ENCODE measurements at places on chromosomes 3 and 15. TPM values are rescaled to one million over a fixed set of nuclear protein-coding genes. Genes with fewer than 3 reads are reported as not detected.
A peak's percentile ranks its signal among the peaks of the same experiment; 100 is the strongest.

GRCh38 chr3:37916685-37917084, 55.0 kb downstream of the CTDSPL start:
- no peak for DNase-seq

DNA sequence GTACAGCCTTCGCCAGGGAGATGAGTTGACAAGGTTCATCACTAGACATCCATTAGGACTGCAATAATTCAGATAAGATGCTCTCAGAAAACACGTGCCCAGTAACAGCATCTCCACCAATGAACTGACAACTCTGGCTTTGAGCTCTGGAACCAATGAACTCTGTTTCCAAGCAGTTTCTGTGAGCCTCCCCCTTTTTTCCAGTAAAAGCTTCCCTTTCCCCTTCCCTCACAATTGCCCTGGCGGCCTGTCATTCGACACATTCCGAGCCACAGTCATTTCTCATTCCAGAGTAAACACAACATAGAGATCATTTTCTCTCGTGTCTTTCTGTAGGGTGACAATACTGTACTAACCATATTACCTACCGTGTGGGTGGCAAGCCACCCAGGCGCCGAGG, 3.6 kb downstream of the PLA2G4D start:
- DNase-seq, result no peak

DNA sequence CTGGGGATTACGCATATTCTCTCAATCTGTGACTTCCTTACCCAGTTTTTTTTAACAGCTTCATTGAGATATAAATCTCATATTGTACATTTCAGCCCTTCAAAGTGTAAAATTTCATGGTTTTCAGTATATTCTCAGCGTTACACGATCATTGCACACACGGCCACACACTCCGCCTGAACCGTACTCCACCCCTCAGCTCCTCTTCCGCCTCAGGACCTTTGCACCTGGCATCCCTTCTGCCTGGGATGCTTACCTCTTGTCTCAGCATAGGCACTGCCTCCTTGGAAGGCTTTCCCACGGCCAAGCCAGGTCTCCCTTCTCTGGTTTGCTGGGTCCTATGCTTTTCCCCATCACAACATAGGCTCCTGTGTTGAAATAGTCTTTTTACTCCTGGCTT, 57.4 kb upstream of the NR2C2 start:
- no peak for DNase-seq

KLHDC8B gene
- total RNA-seq, result 32.6 TPM

BRPF1 gene
- total RNA-seq, result 12.0 TPM

ZBBX gene
- not detected for total RNA-seq

DNA sequence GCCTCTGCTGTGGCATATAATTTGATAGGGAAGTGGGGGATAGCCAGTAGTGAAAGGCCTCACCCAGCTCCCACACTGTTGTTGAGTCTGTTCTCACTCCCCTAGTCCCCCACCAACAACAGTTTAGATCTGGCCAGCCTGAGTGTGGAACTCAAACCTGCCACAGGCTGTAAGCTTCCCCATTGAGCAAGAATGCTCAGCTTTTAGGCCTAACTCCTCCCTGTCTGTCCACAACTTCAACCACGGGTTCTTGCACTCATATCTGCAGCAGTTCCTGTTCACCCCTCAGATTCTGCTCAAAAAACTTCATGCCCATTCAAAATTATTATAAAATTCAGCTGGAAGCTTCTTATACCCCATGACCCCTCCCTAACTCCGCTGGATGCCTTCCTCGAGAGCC, 975.1 kb downstream of the NSUN3 start:
- DNase-seq, result no peak

- no peak for DNase-seq
Observed at GRCh38 chr3:128503164-128503651, 10.2 kb upstream of the GATA2 start.

DNA sequence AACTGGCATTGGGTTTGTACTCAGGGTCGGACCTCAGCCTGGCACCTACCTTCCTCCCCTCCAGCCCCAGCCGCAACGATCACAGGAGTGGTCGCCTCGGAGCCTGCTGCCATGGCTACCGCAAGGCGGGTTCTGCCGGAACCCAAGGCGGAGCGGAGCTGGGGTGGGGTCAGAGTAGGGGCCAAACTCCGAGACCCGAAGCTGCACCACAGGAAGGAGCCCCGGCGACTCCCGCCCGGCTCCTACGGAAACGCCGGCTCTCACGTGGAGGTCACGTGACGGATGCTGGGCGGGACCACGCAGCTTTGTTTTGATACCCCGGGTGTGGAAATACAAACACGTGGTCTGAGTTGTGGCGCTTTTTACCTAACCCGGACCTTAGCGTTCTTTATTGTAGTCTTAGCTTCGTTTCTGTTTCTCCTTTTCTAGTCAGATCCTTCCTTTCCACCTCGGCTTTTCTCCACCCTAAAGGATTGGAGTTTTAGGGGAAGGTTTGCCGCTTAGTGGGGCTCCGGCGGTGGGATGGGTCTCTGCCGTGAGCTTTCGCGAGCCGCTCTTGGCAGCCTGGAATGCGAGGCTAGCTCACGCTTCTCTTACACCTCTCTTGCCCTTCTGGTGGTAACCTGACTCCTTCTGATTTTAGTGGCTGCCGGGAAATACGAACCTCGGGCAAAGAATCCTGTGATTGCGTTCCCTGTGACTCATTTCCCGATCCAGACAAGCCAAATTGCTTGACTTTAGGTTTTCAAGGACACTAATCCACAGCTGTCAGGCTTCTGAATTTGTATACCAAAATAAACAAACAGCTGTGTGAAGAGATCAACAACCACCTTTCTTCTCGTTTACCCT, at the start of gene HSPBAP1:
Gene HSPBAP1 (minus strand): TSS at position 264 of the 849 bp plus-strand sequence. CDS start 151 bp downstream, at position 113.
- no peak for DNase-seq

CPN2 gene
- total RNA-seq, result 0.10 TPM

GRCh38 chr3:127096256-127097071, 96.5 kb upstream of the PRR23E start:
- DNase-seq, result no peak

DNA sequence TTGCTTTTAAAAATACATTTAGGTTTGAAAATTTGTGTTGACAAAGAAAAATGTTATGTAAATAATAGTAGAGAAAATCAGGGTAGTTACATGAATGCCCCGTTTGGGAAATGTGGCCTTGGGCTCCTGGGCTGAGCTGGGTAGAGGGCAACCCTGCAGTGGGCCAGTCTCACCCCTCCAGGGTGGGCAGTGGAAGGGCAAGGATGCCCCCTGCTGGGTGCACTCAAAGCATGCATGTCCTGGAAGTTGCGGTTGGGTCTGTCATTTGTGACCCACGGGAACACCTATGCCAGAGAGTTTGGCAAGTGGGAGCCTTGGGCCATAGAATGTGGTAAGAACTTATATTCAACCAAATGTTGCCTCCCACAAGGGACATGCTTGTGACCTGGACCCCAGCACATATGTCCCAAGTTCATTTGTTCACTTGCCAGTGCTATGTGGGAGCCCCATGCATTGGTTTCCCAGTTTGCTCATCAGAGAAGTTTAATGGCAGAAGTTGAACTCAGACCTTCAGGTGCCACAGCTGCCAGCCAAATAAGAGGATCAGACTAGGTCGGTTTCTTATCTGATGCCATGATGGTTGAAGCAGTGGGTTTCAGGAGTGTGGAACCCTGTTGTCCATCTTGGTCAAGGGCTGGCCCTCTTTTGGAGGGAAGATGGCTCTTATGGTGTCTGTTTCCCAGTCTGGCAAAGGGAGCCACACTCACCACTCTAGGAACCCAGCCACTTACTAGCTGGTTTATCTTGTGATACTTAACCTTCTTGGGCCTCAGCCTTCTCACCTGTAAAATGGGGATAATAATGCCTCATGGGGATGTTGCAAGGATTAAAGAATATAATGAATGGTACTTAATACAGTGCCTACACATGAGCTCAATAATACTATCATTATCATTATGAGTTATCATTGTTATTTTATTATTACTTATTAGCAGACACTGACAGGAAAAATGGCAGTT, 2.5 kb upstream of the PLCB2 start:
- DNase-seq, result no peak

DNA sequence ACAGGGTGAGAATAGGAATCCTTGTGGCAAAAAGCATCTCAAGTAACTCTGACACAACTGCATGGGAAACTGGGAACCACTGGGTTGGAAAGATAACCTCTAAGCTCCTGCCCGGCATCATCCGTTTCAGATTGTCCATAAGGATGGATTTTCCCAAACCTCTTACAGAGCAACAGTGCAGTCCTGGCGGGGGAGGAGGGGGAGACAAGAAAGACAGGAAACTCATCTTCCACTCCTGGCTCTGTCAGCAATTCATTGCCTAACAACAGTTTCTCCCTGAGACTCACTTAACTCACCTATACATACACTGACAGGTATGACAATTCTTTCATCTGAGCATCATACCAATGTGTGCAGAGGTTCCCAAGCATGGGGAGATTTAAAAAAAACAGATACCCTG, 279.0 kb downstream of the RPLP1 start:
- no peak for DNase-seq

DNA sequence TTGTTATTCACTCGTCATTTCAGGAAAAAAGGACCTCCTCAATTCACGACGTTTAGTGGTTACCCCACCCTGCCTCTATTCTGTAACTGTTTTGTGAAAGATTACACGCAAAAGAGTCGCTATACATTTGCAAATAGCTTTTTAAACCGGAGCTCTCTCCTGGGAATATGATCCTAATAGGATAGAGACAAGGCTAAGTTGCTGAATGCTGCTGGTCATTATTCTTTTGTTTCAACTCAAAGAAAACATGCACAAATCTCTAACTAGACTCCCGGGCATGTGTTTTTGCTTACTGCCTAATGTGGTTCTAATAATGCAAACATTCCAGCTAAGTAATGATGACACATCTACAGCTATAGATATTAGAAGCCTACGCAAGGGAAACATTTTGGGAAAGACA, 214.6 kb upstream of the MDFIC2 start:
- DNase-seq, result peak; percentile 92

CCR8 gene
- not detected for total RNA-seq

GRCh38 chr15:34049112-34049511, 10.1 kb upstream of the AVEN start:
- no peak for DNase-seq

DNA sequence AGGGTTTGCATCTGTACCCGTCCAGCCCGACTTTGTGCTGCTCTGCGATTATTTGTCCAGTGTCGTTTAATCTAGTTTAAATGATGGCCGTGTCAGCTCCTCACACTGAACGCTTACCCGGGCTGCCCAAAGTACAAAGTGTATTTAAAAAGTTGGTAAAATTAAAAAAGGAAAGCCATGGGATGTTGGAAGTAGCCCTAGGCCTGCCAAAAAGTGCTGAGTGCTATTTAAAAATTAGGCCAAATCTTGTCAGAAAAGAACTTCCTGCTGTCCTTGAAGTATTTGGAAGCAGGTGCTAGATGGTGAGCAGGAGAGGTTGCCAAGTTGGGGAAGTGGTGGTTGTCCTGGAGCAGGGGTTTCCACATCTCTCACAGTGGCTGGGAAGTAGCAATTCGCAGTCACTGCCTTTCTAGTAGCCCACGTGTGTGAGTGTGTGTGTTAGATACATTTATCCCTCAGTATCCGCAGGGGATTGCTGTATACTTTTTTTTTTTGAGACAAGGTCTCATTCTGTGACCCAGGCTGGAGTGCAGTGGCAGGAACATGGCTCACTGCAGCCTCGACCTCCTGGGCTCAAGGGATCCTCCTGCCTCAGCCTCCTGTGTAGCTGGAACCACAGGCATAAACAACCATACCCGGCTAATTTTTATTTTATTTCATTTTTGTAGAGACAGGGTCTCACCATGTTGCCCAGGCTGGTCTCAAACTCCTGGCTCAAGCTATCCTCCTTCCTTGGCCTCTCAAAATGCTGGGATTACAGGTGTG, 664 bp downstream of the PPCDC start:
- no peak for DNase-seq

DNA sequence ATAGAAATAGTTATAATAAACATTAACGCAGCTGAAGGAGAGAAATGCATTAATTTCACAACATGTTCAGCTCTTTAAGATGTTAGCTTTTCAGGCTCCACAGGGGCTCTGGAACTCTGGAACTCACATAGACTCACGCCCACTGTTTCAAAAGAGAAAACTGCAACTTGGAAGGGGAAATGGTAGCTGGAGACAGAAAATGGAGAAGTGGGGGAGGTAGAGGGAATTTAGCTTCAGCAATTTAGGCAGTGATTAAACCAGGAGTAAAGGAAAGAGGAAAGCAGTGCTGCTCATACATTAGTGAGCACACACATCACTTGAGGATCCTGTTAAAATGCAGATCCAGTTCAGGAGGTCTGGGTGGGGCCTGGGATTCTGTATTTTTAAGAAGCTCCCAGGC, 274.8 kb upstream of the TRIM42 start:
- DNase-seq, result no peak

DNA sequence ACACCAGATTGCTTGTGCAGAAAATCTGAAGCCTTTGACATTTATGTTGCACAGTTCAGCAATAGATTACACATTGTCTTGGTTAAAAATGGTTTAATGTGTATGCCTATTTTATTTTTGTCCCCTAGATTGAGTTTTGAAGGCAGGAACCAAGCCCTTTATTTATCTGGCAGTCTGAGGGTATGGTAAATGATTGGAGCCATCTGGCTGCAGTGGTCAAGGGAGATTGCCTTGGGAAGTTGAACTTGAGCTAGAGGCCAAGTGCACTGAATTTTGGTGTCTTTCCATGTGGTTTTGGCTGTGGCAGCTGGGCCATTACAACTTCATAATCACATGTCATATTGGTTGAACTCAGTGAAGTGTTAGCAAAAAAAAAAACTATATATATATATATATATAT, 248.7 kb upstream of the C2CD4B start:
- no peak for DNase-seq

SOX14 gene
- total RNA-seq, result not detected

DNA sequence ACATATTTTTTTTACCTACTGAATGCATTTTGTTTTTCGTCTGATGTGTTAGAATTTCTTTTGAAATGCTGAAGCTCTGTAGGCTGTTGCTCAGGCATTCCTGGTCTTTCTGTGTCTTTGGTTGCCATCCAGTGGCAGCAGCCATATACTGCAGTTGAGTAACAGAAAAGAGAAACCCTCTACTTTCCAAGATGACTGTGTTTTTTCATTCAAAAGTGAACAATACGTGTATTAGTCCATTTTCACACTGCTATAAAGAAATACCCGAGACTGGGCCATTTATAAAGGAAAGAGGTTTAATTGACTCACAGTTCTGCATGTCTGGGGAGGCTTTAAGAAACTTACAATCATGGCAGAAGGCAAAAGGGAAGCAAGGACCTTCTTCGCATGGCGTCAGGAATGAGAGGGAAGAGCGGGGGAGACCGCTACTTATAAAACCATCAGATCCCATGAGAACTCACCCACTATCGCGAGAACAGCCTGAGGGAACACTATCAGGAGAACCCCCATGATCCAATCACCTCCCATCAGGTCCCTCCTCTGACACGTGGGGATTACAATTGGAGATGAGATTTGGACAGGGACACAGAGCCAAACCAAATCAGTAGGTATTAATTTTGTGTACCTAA, 4.7 kb upstream of the GOLGA8B start:
- peak; percentile 47 for DNase-seq

CKMT1B gene
- total RNA-seq, result 3.9 TPM

PRKCD gene
- 11.0 TPM for total RNA-seq

DLL4 gene
- 7.6 TPM for total RNA-seq

DNA sequence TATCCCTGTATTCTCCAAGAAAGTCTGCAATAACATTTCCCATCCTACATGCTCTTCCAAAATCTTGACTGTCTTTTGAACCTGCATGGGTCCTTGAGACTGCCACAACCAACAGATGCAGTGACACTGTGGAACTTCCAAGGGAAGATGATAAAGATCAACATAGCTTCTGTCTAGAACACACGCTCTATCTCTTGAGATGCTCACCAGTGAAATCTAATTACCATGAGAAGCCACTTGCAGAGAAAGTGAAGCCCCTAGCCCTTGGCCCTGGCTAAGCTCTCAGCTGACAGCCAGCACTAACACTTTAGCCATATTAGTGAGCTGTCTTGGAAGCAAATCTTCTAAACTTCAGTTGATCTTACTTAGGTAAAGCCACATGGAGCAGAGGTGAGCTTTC, 36.6 kb downstream of the EOMES start:
- DNase-seq, result no peak

ZNF106 gene
- 91.1 TPM for total RNA-seq
